ENCODE measurements at places on chromosomes 6 and 20.
A peak's percentile ranks its signal among the peaks of the same experiment; 100 is the strongest.

GRCh38 chr6:13427801-13428582 is 59.4 kb downstream of the GFOD1 start:
- no peak for DNase-seq

DNA sequence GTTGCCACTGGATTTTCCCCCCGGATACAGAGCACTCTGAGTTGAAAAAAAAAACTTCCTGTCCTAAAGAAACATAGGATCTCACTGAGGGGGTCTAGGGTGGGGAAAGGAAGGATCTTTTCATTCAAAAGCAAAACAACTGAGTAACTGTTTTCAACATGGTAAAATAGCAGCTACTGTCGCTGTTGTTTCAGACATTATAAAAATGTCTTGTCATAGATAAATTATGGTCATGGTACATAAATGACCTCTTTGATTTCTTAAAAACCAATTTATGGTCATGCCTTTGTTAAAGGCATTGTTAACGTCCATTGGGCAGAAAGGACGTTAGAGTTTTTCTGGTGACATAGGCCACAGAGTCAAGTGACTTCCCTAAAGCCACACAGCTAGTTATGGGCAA is 180.4 kb upstream of the DTNBP1 start:
- DNase-seq = no peak

- no peak for DNase-seq
Measured at GRCh38 chr6:81487489-81487888, 265.0 kb downstream of the TENT5A start.

GRCh38 chr20:20549704-20550103 is 162.7 kb downstream of the RALGAPA2 start:
- no peak for DNase-seq

GRCh38 chr6:52595000-52595795 is 18.3 kb upstream of the TRAM2 start:
- peak; percentile 54 for DNase-seq

DNA sequence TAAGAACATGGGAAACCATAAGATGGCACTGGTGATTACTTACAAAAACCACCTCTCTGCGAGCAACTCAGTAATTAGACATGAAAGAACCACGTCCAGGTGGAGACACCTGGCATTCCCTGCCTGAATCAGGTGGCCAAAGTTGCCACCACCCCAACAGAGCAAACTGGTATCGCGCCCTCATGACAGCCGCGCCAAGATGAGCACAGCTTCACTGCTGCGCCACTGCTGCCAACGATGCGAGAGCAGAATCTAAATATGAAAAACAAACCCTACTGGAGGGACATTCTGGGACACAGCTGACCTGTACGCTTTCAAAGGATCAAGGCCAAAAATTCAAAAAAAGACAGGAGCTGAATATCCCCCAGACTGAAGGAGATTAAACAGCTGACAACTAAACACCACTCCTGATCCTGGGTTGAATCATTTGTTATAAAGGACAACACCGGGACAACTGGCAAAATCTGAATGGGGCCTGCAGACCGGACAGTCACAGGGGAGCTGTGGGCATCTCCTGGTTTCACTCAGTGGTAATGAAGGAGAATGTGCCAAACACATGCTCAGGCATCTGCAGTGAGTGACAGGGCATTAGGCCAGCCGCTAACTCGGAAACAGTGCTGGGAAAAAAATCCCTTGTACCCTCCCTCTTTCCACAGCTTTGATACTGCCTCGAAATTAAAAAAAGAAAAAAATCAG is 17.4 kb downstream of the CST7 start:
- DNase-seq = no peak

Data from D721Med (cell line).